ENCODE measurements at places on chromosomes 13 and 19.

DNA sequence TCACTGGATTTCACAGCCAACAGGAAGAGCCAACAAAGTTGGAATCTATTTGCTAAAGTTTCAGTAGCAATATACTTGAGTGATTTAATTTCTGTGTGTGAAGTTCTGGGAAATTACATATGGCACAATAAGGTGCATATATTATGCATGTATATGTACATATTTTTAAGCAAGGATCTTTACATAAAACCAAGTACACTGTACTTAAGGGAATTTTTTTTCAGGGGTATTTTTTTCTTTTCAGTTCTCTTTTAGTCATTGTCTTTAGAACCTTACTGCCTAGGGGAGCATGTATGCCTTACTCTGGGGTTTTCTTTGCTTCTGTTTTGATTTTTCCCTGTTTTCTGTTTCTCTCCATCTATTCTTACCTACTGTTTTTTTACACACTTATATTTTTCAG is 7.4 kb downstream of the RAP2A start:
- DNase-seq, result no peak

GRCh38 chr19:55623561-55623960 is 805 bp downstream of the ZNF784 start:
- DNase-seq, result no peak

GRCh38 chr19:18119717-18120105 is 22.1 kb downstream of the MAST3 start:
- DNase-seq, result peak; percentile 69

- DNase-seq, result peak; percentile 18
These were observed 911 bp downstream of the ENOX1 start for GRCh38 chr13:43785650-43786471.

DNA sequence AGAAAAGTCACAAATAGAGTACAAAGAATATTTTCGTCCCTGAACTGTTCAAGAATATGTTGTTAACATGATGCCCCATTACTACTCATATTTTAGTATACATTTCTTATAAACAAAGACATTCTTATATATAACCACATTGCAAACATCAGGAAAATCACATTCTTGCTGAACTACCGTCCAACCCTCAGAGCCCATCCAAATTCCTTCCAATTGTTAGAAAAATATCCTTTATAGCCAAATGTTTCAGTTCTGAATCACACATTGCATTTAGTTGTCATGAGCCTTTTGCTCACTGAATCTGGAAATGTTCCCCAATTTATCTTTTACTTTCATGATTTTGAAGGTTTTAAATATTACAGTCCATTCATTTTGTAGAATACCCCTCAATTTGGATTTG is 467.8 kb upstream of the ARGLU1 start:
- no peak for DNase-seq

GRCh38 chr19:46513461-46514236 is 18.0 kb upstream of the PNMA8B start:
- peak; percentile 82 for DNase-seq

DNA sequence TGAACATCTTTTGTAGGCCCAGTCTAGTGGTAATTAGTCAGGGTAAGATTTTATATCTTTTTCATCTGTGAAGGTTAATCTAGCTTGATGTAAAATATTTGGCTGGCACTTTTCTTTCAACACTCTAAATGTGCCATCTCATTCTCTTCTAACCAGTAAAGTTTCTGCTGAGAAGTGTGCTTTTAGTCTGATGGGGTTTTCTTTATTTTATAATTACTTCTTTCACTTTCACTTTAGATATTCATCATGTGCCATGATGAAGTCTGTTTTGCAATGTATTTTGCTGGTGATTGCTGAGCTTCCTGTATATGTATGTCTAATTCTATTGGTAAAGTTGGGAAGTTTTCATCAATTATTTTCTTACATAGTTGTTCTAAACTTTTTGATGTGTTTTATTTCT is 31.9 kb downstream of the ZNF726 start:
- no peak for DNase-seq

DNA sequence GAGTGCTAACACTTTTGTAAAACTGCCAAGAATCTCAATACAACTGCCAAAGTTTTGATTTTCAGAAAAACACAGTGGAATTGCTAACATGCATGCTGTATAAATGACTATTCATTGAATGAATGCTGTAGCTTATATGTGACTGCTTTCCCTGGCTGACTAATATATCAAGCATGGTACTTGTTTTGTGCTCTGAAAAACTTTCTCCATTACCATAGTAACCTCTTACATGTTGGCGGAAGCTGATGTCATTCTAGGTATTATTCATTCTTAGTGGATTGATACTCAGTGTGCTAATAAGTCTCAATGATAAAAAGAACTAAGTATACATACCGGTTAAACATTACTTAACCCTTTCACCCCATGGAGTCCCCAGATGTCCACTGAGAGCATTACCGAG is 166.1 kb upstream of the MYO16 start:
- DNase-seq, result no peak

DNA sequence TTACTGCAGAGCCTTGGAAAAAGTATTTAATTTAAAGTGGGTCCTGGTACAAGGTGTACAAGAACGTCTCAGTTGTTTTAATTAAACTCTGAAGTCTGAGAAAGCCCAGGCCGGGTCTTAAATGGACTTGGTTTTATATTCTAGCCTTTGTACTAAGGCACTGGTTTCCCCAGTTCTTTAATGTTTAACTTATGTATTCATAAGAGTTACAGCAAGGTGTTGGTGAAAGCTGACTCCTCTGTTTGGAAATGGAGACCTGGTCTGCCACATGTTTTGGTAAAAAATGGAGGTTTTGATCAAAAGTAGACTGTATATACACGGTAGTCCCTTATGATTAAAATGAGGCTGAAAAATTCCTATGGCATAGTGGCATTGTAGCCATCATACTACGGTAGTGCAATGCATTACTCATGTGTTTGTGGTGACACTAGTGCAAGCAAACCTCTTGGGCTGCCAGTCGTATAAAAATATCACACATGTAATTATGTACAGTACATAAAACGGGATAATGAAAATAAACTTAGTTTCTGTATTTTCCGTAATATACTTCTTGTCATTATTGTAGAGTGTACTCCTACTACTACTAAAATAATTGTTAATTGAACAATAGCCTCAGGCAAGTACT is 883.4 kb upstream of the SPRY2 start:
- DNase-seq, result no peak

DNA sequence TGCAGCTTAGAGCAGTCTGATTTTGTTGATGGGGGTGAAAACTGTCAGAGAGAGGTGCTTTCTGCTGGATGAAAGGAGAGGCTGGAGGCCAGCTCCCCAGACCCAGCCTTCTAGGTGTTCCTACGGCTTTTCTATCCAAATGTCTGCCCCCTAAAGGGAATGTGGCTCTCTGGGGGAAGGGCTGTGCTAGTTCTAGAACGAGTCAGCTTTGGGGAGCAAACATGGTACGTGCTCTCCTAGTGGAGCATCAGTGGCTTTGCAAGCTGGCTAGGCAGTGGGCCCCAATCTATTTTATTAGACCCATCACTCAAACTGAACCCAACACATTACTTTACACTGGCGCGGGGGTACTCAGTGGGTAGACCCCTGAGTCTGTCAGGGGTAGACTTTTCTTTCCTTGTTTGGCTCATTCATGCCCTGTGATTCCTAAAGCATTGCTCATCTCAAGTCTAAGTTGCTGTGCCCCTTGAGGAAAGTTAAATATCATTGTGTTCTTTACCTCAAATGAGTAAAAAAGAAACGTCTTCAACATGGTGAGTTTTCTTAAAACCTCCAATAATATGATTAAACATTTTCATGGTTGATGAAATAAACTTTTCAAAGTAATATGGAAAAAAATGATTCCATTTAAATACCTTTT is 254.9 kb downstream of the DLEU7 start:
- no peak for DNase-seq

GRCh38 chr19:51333836-51334460 is 8.0 kb downstream of the VSIG10L start:
- DNase-seq, result no peak

DNA sequence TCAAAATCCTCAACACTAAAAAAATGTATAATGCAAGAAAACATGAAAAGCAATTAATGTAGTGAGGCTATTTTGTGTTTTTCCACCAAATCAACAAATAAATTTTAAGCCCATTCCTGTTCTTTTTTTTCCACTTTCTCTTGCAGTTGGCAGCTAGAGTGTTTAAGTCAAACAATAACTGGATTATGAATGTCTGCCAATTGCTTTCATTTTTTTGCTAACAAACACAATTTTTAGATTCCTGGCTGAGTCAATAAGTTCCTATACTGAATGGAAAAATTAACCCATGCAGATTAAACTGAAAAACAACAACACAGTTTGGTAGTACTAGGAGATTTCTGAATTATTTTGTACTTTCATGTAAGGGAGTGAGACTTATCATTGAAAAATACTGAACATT is 232.4 kb downstream of the SLITRK5 start:
- DNase-seq, result no peak

DNA sequence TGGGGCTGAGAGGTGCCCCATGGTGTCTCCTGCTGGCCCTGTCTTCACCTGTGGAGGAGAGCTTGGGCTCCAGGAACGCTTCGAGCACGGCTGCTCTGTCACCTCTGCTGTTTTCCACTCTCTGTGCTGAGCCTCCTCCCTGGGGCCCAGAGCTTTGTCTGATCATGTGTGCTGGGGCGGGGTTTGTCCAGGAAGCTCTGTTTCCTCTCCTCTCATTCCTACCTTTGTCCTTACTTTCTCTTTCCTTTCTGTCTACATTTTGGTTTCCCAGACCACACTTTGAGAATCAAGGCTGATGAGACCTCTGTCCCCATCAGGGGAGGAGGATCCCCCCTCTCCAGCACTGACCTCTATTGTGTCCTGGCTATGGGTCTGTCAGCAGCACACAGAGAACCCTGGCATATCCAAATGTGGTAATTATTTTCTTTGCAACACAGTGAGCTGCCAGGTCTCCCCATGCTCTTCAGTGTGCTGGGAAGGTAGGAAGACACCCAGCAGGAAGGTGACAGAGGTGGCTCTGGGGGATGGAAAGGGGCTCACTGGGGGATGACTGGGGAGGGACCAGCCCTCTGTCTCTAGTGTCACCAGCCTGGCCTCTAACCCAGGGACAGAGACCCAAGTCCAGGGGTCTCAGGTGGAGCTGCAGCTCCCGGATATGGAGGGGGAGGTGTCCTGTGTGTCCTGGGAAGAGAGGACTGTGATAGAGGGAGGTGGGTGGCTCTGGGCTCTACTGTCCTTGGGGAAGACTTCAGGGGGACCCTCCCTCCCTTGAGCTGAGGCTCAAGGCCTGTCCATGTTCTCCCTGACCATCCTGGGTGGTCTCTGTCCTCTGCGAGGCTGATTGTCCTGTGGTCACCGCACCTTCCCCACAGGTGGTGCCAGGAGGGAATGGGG is at the start of gene CEACAM1:
TSS of gene CEACAM1 (minus strand) at position 128 of the 894 bp plus-strand sequence. CDS start at position 21, 107 bp downstream.
- DNase-seq, result peak; percentile 34

- no peak for DNase-seq
These were observed 28.9 kb upstream of the CACTIN start for GRCh38 chr19:3655402-3656072.

GRCh38 chr13:61777271-61777670 is 361.6 kb upstream of the PCDH20 start:
- no peak for DNase-seq

DNA sequence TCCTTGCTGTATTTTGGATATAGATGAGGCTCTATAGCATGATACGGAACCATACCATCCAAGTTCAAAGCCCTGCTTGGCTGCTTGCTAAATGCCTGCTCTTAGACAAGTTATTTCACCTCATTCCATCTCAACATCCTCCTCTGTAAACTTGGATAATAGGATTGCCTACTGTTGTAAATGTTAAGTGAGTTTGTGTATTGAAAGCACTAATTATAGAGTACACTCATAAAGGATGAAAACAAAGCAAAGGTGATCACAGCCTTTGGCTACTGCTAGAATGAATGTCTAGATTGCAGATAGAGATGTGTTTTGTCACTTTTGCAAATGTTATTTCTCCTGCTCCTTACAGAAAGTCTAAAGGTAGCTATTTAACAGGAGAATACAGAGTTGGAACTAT is 34.3 kb upstream of the STARD13 start:
- no peak for DNase-seq

DNA sequence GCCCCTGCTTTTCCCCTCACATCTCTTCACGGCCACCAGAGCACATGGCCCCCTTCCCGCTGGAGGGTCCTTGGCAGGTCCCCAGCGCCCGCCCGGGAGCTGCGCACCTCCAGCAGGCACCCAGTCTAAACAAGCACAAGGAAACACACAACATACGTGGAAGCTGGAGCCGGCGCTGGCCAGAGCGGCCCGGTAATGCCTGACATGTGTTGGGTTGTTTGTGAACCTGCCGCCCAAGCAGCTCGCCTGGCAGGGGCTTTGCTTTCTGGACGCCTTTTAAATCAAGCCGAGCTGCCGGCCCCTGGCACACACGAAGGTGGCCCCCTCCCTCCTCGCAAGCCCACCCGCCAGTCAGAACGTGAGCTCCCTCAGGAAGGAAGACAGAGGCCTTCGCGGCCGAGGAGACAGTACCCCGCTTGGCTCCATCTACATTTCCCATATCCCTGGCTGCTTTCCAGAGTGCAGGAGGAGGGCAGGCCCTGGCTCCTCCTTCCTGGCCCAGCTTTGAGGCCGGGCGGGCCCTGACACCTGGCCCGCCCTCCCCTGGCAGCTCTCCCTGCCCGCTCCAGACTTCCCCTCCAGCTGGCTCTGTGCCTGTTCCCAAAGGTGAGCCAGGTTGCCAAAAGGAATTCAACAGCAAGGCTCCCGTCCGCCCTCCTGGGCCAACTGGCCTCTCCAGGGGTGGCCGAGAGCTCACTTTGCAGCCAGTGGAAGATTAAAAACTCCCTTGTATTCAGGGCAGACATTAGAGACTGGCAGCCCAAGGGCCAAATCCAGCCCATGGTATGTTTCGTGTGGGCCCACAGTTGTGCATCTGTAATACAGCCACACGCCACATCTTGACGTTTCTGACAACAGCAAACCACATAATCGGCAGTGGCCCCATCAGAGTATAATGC is 28.7 kb downstream of the COMP start:
- DNase-seq, result no peak

DNA sequence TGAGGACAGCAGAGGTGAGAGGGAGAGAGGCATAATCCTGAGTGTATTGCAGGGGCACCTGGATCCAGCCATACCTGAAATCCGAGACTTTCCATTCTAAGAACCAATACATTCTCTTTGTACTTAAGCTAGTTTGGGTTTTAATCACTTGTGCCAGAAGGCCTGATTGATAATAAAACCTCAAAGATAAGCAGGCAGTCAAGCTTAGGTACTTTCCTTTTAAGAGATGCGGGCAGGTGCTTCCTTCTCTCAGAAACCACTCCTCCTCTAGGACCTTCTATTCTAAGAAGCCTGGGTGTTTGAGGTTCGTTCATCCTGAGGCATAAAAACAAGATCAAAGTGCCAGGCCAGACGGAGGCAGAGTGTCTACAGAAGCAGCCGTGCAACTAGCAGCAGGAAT is 22.2 kb downstream of the FAM187B start:
- DNase-seq, result peak; percentile 48

- DNase-seq, result no peak
These were observed 75.8 kb upstream of the UBAC2 start for GRCh38 chr13:99124794-99125316.

Data from activated naive CD4-positive, alpha-beta T cell treated with Interleukin-2 at 50 U/mL for 16 hours (primary cell).